Osteoblast (primary cell): ENCODE measurements at places on chromosomes 11 and 22.

- no peak for DNase-seq
Observed at GRCh38 chr22:32572741-32573500, 98.3 kb downstream of the FBXO7 start.

DNA sequence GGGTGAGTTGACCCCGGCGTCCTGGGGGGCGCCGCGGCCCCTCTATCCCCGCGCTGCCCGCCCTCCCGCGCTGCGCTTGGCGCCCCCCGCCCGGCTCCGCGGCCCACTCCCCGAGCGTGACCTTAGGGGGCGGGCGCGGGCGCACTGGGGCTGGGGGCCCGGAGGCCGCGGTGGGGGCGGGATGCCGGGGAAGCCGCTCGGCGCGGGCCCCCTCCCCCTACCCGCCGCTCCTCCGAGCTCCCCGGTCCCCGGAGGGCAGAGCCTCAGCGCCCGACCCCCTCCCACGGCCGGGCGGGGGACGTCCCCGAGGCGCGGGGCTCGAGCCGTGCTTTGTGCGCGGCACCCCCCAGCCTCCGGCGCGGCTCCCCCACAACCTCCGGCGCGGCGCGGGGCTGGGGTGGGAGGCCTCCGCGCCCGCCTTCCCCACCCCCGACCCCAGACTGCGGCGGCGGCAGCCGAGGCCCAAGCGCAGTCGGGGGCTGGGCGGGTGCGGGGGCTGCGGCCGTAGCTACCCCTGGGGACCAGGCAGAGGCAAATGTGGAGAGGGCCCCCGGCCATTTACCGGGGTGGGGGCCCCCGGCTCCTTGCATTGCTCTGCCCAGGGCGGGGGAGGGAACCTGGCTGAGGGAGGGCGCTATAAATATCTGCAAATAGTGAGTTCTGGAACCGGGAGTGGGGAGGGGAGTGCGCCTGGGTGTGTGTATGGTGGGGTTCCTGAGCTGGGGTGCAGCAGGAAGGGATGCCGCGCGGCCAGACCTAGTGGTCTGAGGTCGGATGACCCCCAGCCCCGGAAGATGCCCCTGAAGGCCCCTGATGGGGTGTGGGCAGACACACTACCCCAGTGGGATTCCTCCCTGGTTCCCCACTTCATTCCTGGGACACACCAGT is 988 bp downstream of the MGAT3 start:
- no peak for DNase-seq

DNA sequence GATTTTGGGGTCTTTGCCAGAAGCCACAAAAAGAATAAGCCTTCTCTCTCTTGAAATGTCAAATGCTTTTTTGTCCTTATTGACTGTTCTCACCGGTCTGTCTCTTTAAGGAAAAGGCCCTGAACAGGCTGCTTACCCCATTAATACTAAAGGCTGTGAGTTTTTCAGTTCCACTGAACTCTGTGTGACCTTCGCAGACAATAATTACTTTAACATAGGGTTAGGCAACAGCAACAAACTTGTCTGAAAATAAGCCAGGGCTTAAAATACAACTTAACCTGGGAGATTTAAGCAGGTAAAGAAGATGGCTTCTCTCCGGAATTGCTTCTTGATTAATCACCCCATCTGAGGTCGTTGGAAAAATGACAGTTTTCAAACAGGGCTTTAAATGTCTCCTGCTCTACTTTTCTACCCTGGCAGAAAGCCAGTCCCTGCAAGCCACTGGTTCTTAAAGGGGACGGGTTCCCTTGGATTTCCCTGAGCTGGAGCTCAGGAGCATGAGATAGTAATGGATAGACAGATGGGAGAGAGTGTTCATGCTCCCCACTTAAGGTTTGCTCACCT is 69.4 kb downstream of the ARL14EP start:
- no peak for DNase-seq

DNA sequence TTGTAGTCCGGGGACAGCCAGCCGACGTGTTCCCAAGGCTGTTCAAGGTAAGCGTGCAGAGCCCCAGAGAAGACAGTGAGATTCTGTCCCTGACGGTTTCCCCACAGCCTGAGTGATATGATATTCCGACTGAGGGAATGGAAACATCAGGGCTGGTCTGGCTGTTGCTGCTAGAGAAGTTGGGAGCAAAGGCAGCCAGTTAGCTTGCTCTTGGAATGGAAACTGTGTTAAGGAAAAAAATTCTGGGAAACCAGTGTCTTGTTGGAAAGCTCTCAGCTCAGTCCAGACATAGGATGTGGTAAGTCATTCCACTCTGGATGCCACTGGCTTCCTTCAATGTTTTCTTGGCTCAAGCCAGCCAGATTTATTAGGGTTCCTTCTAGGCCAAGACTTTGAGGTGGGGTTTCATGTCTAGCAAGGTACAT is 8.8 kb downstream of the CRY2 start:
- no peak for DNase-seq

DNA sequence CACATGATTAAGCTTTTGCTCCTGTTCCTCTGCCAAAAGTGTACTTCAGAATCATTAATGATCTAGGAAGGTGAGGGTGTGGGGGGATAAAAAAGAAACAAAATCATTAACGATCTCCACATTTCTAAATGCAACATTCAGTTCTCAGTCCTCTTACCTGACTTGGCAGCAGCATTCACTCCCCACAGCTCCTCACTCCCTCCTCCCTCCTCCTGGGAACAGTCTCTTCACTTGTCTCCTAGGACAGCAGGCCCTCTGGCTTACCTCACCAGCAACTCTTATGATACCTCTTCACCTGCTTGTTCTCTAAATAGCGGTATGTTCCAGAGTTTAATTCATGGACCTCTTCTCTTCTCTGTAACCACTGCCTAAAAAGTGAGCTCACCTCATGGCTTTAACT is 56.5 kb upstream of the APOA1 start:
- no peak for DNase-seq

DNA sequence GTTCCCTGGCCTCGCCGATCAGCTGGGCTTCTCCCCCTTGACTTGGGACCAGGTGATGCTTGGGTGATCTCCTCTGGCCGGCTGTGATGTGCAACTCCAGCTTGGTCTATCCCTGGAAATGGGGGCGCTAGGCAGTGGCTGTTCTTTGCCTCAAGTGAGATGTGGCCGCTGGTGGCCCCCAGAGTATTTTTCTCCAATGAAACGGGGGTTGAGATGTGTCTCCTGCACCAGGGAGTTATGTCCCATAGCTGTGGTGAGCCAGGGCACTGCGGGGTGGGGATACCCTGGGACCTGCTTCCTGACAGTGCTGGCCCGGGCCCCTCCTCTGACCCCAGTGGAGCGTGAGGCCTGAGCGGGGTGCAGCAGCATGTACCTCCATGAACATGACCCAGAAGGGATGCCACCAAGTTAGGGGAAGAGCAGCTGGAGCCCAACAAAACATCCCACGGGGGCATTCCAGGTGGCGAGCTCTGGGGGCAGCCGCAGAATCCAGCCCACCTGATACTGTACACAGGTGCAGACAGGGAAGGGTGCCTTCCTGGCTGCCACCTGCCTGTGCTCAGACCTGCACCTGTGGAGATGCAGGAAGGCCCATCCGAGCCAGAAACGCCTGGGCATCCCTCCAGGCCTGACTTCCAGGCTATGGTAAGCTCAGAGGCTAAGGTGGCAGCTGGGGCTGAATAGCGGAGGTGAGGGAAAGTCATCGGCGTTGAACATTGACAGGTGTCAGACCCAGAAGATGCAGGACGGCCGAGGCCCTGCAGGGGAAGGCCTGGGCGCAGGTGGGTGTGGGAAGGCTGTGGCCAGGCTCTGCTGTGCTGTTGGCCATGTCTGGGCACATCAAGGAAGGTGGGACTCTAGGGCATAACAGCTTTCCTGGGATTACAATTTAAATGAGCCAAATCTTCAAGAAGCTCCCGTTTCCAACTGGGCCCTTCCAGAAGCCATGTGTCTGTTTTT is 97.3 kb downstream of the CTTN start:
- peak; percentile 58 for DNase-seq

GRCh38 chr11:20049231-20049630 is 111.0 kb downstream of the DBX1 start:
- DNase-seq, result peak; percentile 69

- DNase-seq, result no peak
Observed at GRCh38 chr11:71071736-71072509, 180.5 kb downstream of the SHANK2 start.
